Amygdala (tissue), 56 donors: ENCODE measurements at places on chromosomes 7 and 10.

- no peak for DNase-seq
Observed at GRCh38 chr7:33814936-33815335, 90.4 kb upstream of the BMPER start.

DNA sequence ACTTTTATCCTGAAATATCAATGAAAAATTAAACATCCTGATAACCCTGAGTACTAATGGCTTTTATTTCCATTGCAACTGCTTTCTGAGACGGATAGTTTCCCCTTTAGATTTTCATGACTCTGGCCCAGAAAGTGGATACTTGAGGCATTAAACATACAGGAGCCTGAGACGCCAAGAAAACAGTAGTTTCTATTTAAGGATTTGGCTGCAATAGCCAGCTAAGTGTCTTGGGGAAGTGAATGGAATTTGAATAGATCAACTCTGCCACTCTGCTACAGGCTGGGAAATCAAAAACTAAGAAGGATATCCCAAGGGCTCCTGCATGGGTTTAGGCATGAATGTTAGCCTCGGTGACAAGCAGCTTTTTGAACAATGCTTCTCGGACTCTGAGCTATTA lies 24.7 kb upstream of the GPAM start:
- DNase-seq = no peak

DNA sequence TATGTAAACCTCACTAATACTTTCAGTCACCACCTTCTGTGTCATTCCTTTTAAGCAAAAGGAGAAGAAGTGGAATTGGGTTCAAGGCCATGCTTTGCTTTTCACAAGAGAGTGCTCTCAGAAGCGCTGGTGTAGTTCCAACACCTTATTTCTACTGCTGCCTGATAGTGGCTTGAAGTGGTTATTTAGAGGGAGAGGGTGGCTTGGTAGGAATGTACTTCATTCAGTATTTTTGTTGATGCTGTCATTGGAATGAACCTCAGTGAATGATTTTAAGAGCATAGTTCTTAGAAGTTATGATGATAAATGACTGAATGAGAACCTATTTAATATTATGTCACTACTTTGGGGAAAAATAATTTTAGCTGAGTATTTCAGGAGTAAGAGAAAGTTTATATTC lies 396.7 kb downstream of the EXOC4 start:
- no peak for DNase-seq

- no peak for DNase-seq
Observed at GRCh38 chr10:98925651-98926050, 310.0 kb downstream of the HPSE2 start.

DNA sequence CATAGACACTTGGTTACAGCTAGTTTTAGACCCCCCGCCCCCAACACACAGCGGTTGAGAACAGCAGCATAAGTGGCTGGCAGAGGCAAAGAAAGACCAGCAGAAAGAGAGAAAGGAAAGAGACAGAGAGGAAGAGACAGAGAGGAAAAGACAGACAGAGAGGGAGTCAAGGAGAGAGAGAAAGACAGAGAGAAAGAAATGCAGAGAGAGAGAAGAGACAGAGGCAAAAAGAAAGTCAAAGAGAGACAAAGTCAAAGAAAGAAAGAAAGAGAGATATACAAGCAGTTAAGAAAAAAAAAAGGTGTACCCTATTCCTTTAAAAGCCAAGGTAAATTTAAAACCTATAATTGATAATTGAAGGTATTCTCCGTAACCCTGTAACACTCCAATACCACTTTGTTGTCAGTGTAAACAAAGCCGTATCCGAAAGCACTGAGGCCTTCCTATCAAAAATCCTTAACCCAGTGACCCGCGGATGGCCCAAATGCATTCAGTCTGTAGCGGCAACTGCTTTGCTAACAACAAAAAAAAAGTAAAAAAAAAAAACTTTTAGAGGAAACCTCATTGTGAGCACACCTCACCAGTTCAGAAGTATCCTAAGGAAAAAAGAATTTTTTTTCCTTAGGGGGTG lies 11.9 kb upstream of the SLC12A9 start:
- DNase-seq = no peak

- DNase-seq = no peak
Observed at GRCh38 chr7:157096286-157097055, 42.3 kb upstream of the UBE3C start.

DNA sequence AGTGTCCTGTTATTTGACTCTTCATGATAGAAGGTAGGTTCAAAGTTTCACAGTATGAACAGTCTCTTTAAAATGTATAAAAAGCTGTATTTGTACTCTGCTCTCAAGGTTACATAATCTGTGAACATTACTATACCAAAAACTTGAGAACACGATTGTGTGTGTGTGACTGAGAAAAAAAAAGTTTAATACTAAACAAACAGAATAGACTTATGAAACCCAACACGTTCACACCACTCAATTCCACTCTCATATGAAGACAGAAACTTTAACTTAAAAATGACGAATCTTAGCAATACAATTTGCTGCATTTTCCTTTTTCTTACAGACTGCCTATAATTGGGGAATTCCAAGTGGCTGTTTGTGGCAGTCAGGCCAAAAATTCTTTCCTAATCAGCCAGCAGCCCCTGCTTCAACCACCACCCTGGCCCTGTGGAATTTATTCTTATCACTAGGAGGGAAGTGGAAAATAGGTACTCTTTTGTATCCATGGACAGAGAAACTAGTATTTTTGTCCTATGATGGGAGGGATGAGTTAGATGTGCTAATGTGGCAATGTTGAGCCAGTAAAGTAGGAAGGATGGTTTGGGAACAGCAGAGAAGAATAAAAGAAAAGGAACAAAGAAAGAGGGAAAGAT lies 42.8 kb downstream of the MINDY3 start:
- no peak for DNase-seq

DNA sequence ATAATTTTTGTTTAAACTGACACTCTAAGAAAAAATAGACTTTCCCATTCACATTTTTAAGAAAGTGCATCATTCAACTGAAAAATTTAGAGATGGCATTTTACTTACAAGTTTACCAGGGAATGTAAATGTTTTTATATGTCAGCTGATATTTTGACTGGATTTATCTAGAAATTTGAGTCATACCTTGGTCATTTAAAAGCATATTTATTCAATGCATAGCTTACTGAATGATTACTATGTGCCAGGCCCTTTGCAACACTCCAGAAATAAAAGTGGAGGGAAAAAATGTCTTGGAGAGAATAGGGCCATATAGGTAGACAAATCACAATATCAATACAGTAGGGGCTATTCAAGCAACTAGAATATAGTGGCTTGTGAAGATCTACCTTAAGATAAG lies 98.4 kb upstream of the FAM3C start:
- DNase-seq = no peak

DNA sequence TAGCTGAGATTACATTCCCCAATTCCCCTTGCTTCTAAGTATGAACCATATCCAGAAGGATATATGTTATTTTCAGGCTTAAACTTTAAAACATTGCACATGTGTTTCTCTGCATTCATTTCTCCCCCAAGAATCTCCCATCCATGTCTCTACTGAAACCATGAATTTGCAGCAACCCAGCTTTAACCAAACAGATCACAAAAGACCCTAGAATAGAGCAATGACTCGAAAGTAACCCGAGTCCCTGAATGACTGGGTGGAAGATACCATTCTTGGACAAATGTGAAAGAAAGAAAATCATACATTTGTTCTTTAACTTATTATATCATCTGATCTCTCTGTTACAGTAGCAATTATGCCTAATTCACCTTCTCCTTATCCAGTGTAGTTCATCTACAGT lies 278.7 kb downstream of the IPMK start:
- no peak for DNase-seq

GRCh38 chr7:33610918-33611317 lies 294.4 kb upstream of the BMPER start:
- DNase-seq = no peak

- no peak for DNase-seq
Observed at GRCh38 chr7:92973293-92973731, 136.9 kb upstream of the CDK6 start.

DNA sequence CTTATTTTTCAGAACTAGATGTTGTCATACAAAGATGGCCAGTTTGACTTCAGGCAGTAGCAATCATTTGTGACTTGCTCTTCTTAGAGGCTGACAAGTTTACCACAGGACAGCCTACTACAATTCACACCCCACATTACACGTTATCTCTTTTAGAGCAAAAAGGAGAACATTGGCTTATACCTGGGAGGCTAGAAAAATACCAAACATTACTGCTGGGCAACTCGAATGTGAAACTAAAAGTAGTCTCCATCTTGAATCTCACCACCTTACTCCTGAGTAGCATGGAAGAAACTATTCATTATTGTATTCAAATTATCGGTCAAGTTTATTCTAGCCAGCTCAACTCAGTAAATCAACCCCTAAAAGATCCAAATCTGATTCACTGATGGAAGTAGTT lies 90.7 kb upstream of the TMEM26 start:
- no peak for DNase-seq

- no peak for DNase-seq
Observed at GRCh38 chr10:49827297-49827696, 65.2 kb upstream of the OGDHL start.

DNA sequence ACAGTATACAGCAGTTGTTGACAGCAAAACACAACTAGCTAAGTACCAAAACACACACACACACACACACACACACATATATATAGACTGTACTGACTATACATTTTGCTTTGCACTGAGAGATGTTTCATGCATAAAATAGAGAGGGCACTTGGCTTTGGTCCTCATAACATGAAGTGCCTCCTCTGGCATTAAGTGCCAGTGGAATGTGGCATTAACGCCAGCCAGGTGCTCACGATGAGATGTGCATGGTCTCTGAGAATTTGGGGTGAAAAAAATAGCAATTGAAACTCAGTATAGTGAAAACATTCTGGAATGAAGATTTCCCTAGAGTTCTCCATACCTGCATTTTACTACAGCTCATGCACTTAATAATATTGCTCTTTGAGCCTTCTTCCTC lies 70.0 kb upstream of the INSYN2A start:
- DNase-seq = no peak

GRCh38 chr10:129546106-129546505 lies 79.1 kb downstream of the MGMT start:
- DNase-seq = no peak

GRCh38 chr7:102300643-102301221 lies 14.1 kb downstream of the SH2B2 start:
- DNase-seq = no peak

GRCh38 chr7:104486931-104487330 lies 158.5 kb downstream of the LHFPL3 start:
- DNase-seq = no peak

GRCh38 chr7:151930695-151931094 lies 25.6 kb upstream of the GALNTL5 start:
- no peak for DNase-seq

GRCh38 chr10:817371-817770 lies 114.1 kb downstream of the LARP4B start:
- DNase-seq = no peak
